Left lung (tissue), 14 donors: ENCODE measurements at places on chromosomes 16 and 17. TPM values are rescaled to one million over a fixed set of nuclear protein-coding genes. Genes with fewer than 3 reads are reported as not detected.

DPEP3 gene
- not detected for total RNA-seq

GUCY2D gene
- 3.4 TPM for total RNA-seq

MAP2K6 gene
- 7.2 TPM for total RNA-seq

CDR2 gene
- 17.3 TPM for total RNA-seq

MARCHF10 gene
- total RNA-seq: 2.3 TPM
